ENCODE measurements at places on chromosomes 7 and 10.

DNA sequence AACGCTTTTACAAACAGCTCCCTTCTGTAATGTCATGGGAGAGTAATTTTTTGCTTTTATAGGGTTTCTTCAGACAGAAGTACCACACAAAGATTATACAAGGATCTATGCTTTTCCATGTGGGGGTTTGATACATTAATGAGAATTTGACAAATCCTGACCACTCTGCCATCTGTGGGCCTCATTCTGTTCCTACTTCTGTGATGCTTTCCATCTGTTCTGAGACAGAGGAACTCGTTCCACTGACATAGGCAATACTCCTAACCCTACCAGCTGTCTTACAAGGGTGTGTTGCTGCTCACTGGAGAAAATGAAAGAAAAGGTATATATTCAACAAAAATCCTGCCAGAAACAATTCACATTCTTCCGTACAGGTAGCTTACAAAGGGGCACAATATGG, 59.4 kb upstream of the NAMPT start:
- no peak for DNase-seq

DNA sequence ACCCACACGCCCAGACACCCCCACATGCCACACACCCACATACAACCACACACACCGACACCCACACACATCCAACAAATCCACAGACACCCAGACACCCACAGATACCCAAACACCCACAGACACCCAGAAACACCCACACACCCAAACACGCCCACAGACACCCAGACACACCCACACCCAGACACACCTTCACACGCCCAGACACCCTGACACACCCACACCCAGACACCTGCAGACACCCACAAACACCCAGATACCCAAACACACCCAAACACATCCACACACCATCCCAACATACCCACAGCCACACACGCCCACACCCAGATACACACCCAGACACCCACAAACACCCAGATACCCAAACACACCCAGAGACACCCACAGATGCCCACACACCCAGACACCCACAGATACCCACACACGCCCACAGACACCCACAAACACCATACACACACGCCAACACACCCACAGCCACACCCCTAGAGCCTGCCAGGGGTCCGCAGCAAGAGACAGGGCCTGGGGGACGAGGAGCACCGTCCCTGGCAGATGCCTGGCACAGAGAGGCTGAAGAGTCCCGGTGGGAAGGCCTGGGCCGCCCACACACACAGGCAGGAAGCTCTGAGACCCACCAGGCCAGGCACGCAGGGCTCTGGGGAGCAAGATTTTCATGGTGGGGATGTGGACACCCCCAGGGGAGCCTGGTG, 28.5 kb downstream of the CYP2W1 start:
- no peak for DNase-seq

- DNase-seq = no peak
These were observed 177.6 kb upstream of the FZD8 start for GRCh38 chr10:35819736-35820135.

DNA sequence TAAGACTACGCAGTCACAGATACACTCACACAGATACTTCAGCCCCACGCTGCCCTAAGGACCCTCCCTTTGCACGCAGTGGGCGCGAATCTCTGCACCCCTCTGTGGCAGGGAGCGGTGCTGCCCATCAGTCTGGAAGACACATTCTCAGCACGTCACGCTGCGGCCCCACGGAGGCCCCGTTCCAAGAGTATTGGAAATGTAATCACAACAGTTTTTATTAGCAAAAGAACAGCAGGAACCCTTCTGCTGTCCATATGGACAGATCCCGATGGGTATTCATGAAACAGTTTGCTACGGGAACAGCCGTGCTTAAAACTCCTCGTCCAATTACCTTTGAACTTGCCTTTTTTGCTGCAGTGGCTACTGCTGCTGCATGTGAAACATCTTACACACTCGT, 131.0 kb downstream of the RPS24 start:
- DNase-seq = no peak

- DNase-seq = no peak
These were observed 29.1 kb downstream of the ZC3HC1 start for GRCh38 chr7:130022115-130022514.

- no peak for DNase-seq
These were observed 486.3 kb downstream of the NRG3 start for GRCh38 chr10:82361256-82361655.

DNA sequence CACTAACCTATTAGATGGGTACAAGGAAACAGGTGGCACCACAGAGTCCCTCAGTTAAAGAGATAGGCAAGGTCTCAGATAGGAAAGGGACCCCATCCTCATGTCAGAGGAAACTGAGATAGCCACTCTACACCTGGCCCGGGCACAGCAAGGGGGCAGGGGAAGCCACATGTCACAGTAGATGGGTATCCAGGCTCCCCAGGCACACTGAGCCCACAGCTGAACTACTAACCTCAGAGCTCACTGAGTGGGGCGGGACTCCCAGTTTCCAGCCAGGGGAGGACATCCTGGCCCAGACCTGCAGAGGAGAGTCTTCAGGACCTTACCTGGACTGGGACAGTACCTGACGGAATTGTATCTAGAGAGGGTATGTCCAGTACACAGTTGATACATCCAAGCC, 3.7 kb upstream of the CDHR1 start:
- DNase-seq = no peak

- DNase-seq = no peak
These were observed 60.8 kb downstream of the NPSR1 start for GRCh38 chr7:34718867-34719266.

GRCh38 chr10:4982764-4983226, 19.6 kb downstream of the AKR1C1 start:
- no peak for DNase-seq

DNA sequence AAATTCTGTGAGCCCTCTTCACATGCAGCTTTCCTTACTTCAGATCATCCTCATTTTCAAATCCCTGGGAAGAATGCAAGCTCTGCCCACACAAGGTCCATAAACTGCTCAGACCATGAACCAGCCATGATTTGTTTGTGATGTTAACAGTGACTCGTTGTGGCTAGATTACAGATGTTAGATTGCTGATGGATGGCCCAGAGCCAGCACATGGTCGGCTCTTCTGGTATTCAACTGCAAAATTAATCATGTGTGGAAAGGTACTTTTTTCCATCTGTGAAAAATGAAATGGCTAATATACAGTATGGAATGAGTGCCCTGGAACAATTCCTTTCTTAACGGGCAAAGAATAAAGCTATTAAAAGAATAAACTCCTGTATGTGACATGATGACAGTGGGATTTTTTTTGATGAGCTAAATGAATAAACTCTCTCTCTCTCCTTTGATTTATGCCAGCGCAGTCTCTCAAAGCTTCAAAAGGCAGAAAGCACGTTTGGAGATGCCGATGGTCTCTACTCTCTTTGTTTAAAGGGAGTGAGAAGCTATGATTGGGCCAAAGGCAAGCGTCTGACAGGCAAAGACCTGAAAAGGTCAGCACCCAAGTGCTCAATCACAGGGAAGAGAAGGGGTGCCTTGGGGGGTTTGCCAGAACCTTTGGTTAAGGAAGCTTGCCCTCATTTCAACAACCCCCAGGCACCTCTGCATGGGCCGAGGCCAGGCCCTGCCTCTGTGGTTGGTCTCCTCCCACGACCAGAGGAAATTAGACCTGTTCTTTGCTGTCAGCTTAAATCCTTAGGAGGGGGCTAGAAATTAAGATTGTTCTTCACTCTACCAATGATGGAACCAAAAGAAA, 444.0 kb upstream of the NFE2L3 start:
- no peak for DNase-seq

DNA sequence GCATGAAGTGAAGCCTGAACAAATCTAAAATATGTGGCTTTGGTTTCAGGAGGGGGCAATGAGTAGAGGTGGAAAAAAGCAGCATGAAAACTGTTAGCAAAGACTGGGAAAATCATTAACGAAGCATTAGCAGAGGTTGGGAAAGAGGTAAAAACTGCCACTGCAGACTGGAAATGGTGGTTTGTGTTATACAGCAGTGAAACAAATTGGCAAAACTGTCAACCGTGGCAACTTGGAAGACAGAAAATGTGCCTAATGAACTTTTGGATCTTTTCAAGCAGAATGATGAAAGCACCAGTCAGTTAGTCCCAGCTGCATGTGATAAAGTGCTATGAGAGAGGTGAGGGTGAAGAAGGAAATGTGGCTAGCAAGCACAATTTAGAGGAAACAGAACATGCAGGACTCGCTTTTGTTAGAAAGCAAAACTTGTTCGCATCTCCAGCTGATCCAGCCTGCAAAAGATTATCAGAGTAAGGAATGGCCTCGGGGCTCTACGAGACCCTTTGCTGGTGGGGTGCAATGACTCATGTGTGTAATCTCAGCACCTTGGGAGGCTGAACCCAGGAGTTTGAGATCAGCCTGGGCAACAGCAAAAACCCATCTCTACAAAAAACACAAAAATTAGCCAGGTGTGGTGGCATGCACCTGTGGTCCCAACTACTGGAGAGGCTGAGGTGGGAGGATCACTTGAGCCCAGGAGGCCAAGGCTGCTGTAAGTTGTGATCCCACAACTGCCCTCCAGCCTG, 45.7 kb downstream of the SKIDA1 start:
- DNase-seq = no peak

DNA sequence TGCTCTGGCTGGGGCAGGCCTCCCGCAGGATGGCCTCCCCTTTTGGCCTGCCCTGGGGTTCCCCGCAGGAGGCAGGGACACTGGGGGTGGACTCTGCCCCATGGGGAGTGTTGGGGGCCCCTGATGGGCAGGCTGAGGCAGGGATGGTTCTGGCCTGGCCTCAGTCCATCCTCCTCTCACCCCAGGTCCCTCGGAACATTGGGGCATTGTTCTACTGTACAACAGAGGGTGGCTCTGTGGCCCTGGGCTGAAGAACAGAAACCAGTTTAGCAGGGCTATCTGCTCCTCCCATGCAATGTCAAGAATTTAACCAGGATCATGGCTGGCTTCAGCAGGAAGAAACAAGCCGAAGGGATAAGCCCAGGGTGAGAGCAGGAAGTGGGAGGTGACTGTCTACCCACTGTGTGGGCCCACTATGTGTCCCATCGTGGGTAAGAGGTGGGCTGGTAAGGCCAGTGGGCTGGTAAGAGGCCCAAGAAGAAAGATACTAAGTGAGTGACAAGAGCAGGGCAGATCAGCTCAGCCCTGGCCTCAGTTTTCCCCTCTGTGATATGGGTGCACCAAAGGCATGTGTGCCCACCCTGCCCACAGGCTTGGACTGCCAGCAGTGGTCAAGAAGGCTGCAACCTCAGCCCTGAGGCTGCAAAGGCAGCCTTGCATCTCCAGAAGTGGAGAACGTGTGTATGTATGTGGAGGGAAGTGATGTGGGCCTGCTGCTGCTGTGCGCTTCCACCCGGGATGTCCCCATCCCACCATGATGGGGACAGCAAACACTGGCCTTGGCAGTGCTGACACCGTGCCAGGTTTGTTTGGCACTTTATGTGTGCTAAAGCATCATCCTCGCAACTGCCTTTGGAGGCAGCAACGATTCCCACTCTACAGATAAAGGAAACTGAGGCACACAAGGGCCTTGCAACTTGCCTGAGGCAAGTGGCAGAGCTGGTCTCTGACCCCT, 138.9 kb downstream of the SH3PXD2A start:
- DNase-seq = peak; percentile 37

DNA sequence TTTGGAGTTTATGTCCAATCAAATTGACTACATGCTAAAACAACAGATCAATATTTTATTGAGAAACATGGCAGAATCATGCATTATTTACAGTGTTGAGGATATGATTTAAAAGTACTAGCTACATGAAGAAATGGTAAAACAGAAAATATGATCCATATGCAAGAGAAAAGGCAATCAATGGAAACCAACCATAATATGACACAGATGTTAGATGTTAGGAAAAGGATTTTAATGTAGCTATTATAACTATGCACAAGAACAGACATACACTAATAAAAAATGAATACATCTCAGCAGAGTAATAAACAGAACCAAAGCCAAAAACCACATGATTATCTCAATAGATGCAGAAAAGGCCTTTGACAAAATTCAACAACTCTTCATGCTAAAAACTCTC, 166.2 kb upstream of the CACNA2D1 start:
- no peak for DNase-seq

- no peak for DNase-seq
These were observed 162.7 kb downstream of the CDCA7L start for GRCh38 chr7:21782996-21783395.

DNA sequence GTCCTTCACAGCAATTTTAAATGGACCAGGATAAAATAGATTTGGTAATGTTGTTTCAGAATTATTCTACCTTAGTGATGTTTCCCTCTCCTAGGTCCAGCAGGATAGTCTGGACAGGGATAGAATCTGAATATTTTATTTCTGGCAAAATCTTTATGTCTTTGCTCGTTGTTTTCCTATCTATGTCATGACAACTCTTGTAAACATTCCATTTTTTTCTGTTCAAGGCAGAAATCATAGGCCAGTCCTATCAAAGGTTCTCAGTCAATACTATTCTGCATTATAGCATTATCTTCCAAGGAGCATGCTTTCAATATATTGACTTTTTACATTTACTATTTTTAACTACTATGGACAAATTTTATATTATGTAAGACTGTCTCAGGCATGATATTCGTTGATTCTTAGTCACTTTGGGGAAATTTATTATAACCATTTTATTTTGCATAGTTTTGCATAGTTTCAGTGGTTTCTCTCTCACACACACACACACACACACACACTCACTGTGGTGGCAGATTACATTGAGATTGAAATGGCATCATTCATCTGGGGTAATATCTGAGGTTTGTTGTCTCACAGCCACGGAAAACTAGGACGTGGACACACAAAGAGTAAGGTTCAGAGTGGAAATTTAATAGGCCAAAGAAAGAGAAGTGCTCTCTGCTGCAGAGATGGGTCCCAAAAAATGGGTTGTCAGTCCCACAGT, 17.2 kb downstream of the TAS2R60 start:
- DNase-seq = peak; percentile 20

DNA sequence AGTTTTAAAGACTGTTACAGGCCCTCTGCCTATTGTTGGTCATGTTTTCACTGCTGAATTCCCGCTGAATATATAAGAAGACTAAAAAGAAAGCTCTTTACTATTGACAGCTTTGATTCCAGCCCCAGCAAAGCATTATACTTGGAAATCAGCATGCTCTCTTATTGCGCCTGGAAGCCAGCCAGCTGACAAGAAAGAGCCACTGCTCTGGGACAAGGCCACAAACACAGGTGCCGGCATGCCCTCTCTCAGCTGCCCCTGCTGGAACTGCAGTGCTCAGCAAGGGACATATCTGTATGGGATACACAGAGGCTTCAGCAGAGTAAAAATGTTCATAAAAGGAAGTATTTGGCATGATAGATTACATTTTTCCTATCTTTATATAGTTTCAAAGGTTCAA, 523.9 kb downstream of the ADRA2A start:
- DNase-seq = no peak

DNA sequence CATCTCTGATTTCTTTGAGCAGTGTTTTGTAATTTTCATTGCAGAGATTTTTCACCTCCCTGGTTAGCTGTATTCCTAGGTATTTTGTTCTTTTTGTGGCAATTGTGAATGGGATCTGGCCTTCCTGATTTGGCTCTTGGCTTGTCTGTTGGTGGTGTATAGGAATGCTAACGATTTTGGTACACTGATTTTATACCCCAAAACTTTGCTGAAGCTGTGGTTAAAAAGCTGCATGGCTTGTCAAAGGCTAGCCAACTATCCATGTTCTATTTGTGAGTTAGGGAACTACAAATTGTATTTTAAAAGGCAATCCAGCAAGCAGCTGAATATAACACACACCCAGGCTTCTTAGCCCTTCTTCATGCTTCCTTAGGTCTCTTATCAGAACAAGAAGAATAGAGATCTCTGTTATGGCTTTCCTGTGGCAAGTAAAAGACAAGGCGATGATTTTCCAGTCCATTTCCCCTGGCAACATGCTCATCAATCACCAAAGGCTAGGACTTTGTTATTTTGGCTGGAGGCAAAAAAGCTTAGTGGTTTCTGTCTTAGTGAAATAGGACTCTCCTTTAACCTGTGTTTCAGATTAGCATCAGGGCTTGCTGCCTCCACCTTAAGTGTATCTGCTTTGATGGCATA, 77.5 kb downstream of the CDK6 start:
- no peak for DNase-seq
